Hematopoietic multipotent progenitor cell treated with erythropoietin and hydrocortisone succinate and interleukin-3 and kit ligand, for 8 days (in vitro differentiated cells): ENCODE measurements at places on chromosomes 5 and 9.

DNA sequence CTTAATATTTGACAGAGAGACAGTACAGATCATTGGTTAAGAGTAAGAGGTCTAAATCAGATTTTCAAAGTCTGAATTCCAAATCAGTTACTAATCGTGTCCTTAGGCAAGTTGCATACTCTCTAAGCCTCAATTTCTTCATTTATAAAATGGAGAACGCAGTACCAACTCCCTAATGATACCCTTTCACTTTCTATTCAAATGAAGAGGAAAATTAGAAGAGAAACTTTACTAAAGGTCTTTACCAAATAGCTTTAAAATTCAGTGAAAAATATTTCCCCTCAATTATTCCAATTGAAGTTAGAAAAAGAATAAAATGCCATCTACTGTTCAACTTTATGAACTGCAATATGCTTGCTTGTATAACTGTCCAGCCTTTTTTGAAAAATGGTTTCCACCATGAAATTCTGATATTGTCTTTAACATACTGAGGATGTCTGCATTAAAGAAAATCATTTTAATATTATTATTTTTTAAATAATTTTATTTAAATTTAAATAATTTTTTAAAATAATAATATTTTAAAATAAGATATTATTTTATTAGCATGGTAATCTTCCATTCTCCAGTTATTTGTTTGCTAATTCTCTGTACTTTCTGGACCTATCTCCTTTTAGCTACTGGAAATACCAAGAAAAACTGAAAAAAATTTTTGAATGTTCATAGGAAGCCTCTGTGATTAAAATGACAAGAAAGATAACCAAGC is 36.0 kb downstream of the POC5 start:
- DNase-seq = peak; percentile 71

- DNase-seq = peak; percentile 54
Observed at GRCh38 chr9:100324594-100325200, 28.0 kb downstream of the TEX10 start.

GRCh38 chr5:94908889-94909480 is 290.5 kb downstream of the SLF1 start:
- DNase-seq = peak; percentile 61

GRCh38 chr5:173882632-173883031 is 5.5 kb upstream of the CPEB4 start:
- DNase-seq = no peak

- no peak for DNase-seq
Observed at GRCh38 chr5:14123974-14124482, 19.1 kb upstream of the TRIO start.

GRCh38 chr9:79129865-79130480 is 441.8 kb upstream of the TLE4 start:
- peak; percentile 37 for DNase-seq

DNA sequence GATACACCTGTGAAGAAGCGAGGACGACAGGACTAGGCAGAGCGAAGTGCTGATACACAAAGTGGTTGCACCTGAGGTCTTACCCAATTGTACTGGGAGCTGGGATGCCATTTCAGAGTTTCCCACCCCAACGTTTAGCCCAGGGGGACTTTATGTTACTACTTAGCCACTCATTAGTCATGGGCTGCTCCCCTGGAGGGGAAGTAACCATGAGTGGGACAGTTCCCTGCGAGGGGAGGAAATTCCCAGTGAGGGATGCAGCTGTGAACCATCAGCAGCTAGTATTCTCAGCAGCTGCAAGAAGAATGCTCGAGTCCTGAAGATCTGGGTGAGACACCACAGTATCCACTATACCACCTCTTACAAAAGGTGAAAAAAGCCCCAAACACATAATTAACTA is 93.7 kb upstream of the ACTBL2 start:
- no peak for DNase-seq
